IPS-NIHi11 (cell line): ENCODE measurements at places on chromosomes 4 and X.

DNA sequence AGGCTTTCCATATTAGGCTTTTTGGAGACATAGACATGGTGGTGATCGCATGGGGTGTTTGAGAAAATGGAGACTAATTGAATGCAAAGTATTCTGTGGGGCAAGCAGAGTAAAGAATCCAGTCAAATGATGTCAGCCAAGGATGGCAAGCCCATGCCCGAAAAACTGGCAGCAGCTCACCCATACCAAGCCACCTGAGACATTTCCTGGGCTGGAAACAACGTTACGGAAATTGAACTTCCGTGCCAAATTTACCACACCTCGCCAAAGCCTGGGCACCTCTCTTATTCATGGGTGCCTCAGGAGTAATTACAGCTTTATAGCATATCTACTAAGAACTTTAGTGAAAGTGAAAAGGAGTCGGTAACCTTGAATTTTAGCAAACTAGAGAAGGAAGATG lies 166.4 kb downstream of the CBR4 start:
- no peak for DNase-seq

- DNase-seq: no peak
Measured at GRCh38 chr4:88511236-88511635, 12.3 kb downstream of the PYURF start.

- DNase-seq: no peak
Measured at GRCh38 chr4:176193938-176194337, 1.4 kb downstream of the SPATA4 start.

GRCh38 chr4:15735536-15735935 lies 32.7 kb downstream of the BST1 start:
- no peak for DNase-seq

DNA sequence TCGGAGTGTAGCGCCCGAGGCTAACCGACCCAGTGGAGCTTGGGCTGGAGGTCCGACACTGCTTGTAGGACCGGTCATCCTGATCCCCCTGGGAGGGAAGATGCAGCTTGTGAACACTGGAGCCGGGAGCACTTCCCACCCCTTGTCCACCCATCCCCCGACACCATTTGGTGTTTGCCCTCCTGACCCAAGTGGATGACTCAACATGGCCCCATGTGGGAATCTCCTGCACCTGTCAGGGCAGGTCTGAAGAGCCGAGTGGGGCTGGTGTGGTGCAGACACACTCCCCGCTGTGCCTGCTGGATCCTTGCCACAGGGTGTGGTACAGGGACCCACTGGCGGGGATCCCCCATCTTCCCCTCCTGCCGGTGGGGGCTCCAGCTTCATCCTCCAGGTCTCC lies 90.0 kb upstream of the AFAP1 start:
- no peak for DNase-seq

GRCh38 chr4:187577941-187578480 lies 417.6 kb upstream of the ZFP42 start:
- no peak for DNase-seq

- DNase-seq: no peak
Measured at GRCh38 chrX:132657876-132658275, 169.0 kb upstream of the MBNL3 start.

DNA sequence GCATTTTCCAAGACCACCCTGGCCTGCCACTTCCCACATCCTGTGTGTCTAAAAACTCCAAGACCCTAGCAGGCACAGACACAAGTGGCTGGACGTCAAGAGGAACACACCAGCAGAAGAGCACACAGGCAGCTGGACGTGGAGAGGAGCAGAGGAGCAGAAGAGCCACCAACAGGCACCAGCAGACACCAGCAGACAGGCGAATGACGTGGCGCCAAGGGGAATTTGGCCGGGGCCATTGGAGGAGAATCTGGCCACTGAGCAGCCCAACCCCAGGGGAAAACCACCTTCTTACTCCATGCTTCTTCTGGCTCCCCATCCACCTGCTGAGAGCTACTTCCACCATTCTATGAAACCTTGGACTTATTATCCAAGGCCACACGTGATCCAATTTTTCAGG lies 243.1 kb upstream of the CTSO start:
- DNase-seq: no peak

DNA sequence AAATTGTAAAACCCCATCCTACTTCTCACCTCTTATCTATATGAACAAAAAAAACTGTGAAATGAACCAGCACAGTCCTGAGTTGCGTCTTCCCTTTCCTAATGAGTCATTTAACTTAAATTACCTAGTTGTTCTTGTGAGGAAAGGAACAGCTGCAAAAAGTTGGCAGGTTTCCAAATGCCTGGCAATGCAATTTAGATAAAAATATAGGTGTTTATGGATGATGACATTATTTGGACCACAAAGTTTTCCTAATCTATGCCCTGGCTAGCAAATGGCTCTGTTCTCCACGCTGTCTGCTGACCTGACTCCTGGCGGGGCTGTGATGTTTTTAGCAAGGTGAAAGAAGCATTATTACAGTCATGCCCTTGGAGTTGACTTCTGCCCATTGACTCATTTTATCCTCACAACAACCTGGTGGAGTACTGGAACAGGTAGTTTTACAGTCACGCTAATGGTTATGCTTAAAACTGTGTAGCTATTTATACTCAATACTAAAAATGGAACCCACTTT lies 29.8 kb upstream of the RELL1 start:
- DNase-seq: no peak

GRCh38 chr4:188781655-188782054 lies 642.4 kb downstream of the TRIML1 start:
- peak; percentile 50 for DNase-seq

- no peak for DNase-seq
Measured at GRCh38 chr4:129322920-129323319, 227.0 kb downstream of the C4orf33 start.

GRCh38 chr4:85756938-85757337 lies 282.0 kb downstream of the ARHGAP24 start:
- DNase-seq: peak; percentile 31
